Caki2 (cell line): ENCODE measurements at places on chromosomes 12 and 14.

DNA sequence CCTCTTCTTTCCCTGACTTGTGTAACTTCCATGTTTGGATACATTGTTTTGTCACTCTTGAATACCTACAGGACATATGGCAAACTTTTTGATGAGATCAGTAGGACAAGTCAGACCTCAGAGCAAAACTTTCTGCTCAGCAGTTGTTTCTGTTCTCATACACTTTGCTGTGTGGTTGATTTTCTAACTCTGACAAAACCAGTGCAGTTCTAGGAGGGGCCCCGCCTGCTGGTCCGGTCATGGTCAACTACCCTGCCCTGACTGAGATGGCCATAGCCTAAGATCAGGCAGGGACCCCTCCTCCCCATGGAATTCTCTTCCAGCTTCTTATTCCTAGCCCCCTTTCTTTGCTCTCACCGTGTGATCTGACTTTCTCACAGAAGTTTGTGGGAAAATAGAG is 92.8 kb downstream of the OTOGL start:
- DNase-seq: no peak

DNA sequence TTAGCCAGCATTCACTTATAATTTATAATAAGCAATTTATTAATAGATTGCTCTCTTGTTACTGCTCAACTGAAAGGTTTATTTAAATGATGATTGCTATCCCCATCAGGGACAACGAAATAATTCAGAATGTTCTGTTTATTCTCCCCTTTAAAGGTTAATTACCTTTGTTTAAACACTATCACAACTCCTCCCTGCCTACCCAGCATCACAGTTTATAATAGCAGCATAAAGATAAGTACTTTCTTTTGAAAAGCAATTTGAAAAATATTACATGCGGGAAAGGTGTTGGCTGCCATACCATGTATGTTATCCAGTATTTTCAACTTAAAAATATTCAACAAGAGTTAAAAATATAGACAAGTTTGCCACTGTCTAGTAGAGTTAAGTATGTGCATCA is 30.6 kb downstream of the SCAF11 start:
- DNase-seq: no peak

DNA sequence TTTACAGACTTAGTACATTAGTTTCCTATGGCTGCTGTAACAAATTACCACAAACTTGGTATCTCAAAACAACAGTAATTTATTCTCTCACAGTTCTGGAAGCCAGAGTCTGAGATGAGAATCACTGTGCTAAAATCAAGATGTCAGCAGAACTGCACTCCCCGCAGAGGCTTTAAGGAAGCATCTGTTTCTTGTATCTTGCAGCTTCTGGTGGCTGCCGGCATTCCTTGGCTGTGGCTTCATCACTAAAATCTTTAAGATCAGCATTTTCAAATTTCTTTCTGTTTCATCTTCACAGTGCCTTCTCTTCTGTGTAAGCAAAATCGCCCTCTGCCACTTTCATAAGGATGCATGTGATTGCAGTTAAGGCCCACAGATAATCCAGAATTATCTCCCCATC is 9.4 kb downstream of the STON2 start:
- DNase-seq: no peak

DNA sequence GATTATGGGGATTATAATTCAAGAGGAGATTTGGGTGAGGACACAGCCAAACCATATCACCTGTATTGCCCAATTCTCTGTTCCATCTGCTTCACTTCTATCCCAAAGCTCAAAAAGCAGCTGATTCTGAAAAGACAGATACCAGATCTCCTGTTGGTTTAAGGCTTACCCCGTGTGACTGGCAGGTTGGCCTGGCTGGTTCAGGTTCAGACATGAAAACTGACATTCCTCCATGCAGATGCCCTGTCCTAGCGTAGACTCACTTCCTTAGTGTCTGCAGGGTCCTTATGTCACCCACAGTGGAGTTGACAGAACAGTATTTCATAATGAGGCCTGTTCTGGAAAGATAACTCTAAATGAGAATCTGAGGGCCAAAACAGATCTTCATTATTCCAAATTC is 61.1 kb upstream of the FLRT2 start:
- no peak for DNase-seq

DNA sequence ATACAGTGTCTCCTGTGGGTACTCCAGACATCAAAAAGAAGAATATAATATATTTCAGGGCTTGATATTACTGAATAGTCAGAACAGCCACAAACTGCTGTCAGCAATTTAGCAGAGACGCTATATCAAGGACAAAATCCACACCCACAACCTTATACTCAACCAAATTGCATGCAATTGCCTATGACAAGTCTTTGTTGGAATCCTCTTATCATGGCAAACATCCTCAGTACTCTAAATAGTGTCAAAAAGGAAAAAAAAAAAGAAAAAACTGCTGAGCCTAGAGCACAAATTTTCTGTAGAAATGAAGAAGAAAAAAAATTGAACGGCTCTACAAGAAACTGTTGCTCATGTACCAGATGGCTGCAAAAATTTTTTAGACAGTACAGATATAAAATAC is 485.7 kb downstream of the TMTC2 start:
- DNase-seq: no peak

DNA sequence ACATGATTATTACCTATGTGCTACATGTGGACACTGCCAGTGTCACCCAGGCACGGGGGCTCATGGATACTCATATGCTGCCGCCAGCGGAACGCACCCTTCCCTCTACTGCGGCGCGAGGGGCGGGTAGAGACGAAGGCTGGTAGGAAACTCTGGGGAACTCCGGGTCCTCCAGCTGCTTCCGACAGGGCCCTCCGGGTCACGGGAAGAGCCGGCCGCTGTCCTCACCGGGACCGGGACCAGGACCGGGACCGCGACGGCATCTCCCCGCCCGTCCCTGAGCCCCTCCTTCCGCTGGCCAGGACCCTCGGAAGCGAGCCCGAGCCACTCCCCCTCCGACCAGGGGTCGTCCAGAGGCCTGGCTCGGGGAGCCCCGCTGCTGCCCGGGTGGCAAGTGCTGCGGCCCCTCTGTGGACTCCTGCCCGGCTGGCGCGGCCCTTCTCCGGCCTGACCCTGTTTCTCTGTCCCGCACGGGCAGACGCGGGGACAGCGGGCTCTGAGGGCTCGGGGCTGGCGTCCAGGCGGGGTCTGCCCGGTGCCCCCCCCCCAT is 209.6 kb downstream of the ADGRD1 start:
- no peak for DNase-seq
